ENCODE measurements at places on chromosomes 6 and 20.

- no peak for DNase-seq
These were observed 357.3 kb upstream of the JARID2 start for GRCh38 chr6:14888575-14889000.

DNA sequence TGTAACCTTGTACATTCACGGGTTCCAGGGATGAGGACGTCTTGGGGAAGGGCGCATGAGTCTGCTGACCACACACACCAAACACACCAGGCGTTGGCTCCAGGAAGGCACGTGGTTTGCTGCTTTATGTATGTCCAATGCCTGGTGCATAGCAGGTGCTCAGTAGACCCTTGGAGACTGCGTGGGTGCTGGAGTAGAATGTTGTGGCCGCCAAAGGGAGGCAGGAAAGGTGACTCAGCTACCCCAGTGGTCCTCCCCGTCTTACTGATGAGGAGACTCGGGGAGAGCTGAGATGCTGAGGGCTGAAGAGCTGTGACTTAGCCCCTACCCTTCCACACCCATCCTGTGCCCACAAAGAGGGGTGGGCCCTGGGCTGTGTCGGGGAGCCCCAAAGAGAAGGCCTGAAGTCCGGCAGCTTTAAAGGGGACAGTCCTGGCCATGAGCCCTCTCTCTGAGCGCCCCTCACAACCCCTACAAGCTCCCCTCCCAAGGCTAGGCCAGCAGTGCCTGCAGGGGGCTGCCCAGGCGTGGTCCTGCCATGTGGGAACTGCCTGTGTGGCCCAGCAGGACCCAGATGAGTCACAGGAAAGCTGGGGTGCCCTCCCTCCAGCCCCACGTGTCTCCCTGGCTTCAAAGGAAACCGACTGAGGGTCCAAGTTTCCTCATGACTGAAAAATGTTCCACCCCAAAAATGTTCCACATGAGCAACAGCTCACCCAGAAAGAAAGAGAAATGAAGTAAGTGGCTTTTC, 28.0 kb upstream of the PTGIS start:
- peak; percentile 73 for DNase-seq

GRCh38 chr6:158018851-158019361, 37.2 kb downstream of the SYNJ2 start:
- DNase-seq: peak; percentile 73

GRCh38 chr6:82371799-82372546, 8.4 kb downstream of the TPBG start:
- peak; percentile 89 for DNase-seq

GRCh38 chr6:136398453-136398852, 108.8 kb upstream of the BCLAF1 start:
- no peak for DNase-seq

- DNase-seq: no peak
These were observed 216.5 kb downstream of the TFAP2C start for GRCh38 chr20:56845546-56846086.

DNA sequence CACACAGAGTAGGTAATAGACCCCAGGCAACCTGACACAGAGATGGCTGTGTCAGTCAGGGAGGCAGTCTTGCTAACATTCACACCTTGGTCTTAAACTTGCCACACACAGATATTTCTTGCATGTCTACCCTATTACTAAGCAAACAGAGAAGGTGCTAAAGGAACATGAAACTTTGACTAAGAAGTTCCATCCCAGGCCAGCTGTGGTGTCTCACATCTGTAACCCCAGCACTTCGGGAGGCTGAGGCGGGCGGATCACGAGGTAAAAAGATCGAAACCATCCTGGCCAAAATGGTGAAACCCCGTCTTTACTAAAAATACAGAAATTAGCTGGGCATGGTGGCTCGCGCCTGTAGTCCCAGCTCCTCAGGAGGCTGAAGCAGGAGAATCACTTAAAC, 222.4 kb upstream of the JARID2 start:
- DNase-seq: no peak

GRCh38 chr6:134092449-134092848, 40.0 kb upstream of the SLC2A12 start:
- DNase-seq: no peak

DNA sequence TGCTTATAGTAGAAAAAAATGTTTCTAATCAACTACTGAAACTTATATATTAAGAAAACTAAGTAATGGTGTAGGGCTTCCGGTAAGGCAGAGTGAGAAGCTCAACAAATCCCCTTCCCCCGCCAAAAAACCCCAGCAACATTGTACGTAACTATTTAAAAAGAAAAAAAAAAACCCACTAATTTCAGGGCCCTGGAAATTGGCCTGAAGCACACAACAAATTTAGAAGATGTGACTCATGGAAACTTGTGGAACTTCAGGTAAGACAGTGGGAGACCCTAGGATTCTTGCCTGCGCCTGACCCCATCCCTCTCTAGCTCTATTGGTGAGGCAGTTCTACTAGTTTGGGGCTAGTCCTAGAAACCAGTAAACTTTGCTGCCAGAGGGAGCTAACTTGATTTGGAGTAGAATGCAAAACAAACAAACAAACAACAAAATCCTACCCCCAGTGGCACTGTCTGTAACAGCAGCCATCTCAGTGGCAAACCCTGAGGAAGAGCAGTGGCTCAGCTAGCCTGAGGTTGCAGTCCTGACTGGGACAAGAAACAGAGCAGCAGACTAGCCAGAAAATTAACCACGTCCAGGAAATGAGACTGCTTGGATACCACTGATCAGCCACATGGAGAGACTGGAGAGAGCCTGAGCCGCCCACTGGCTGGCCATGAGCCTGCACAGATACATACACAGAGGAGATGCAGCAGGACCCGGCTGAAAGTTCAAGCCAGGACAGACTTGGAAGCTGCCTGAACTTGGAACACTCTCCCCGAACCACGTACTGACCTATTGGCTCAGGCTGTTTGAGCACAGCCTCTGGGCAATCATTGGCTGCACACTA, 135.1 kb downstream of the TBXT start:
- peak; percentile 96 for DNase-seq

- DNase-seq: no peak
These were observed 23.1 kb downstream of the DNAH8 start for GRCh38 chr6:38738261-38738660.

- DNase-seq: no peak
These were observed 200.5 kb upstream of the FOXQ1 start for GRCh38 chr6:1111361-1111760.

GRCh38 chr6:53703047-53703446, 37.5 kb upstream of the KLHL31 start:
- DNase-seq: no peak

- DNase-seq: no peak
These were observed 21.8 kb downstream of the SERPINB6 start for GRCh38 chr6:2949536-2950083.

DNA sequence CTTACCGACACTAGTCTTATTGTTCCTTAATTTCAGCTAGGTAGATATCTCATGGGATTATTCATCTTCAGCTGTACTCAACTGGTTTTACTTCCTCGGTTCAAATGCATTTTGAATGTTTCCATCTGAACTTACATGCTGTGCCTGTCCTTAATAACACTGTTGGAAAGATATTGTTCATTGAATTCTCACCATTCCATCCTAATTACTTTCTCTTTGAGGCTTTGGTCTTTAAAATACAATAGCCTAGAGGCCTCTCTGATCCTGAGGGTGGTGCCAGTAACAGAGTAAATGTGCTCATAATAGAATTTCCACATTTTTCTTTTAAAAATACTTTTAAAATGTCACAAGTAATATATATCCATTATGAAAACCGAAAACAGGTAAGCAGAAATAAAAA, 54.0 kb downstream of the IL20RA start:
- no peak for DNase-seq

DNA sequence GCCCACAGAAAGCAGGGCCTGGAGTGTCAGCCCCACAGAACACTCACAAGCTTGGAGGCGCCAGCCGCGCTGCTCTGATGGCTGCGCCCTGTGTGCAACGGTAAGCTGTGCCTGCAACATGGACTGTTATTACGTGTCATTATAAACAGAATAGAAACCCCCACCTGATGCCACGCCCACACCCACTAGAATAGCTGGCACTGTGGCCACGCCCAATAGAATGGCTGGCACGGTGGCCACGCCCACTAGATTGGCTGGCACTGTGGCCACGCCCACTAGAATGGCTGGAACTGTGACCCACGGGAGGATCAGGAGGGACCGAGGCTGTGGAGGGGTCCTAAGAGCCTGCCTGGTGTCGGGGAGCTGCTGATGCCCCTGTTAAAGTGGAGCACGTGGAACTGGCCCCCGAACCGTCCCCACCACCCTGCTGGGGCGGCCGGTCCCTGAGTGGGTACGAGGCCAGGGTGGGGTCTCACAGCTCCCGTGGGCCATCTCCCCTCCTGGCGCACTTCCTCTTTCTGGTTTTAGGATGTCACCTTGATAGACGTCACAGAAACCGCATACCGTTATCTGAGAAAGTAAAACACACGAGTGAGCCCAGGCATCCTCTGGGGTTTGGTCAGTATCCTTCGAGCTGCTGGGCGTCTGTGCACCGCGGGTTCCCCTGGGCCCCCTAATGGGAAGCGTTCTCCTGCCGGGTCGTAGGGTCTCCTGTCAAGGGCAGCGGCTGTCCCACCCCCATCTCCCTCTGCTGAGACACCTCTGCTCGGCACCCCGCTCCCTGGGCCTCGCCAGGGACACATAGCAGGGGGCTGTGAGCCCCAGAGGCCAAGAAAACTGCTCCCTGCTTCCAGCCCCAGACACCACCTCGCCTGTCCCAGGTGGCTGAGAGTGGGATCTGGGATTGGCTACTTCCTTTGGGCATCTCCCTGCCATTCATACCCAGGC, 25.4 kb downstream of the SLC17A9 start:
- DNase-seq: no peak

DNA sequence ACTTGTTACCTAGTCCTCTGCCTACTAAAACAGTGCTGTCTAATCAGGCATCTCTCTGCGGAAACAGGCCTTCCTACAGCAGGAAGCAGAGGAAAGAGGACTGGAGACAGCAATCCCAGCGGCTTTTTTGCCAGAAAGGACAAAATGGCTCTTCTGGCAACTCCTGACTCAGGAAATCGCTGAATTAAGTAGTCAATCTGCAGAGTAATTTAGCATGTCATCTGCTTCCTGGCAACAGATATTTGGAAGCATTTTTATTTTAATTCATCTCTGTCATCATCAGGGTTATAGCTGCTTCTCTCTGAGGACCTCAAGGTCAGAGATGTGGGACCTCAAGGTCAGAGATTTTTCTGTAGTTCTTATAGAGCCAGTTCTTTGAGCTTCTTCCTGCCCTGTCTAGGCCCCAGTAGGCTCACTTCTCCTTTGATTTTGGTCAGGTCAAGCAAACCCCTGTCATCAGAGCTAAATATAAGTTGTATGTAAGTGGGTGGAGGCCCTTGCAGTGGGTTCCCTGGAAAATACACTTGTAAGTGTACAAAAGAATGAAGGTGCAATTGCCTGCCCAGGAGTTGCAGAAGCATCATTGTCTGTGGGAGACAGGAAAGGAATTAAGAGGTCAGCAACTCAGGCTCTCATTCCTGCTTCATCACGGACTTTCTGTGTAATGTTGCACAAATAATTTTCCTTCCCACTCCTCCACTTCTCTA, 229.4 kb downstream of the ALDH8A1 start:
- DNase-seq: peak; percentile 35

- no peak for DNase-seq
These were observed 47.8 kb downstream of the TFEB start for GRCh38 chr6:41687501-41688175.

GRCh38 chr6:7047128-7047527, 60.6 kb upstream of the RREB1 start:
- no peak for DNase-seq

GRCh38 chr20:62350629-62351422, 16.3 kb downstream of the LAMA5 start:
- DNase-seq: no peak

GRCh38 chr6:15462256-15462655, 200.6 kb downstream of the DTNBP1 start:
- DNase-seq: no peak

GRCh38 chr6:12223383-12223782, 66.8 kb upstream of the EDN1 start:
- DNase-seq: no peak

- DNase-seq: no peak
These were observed 251.6 kb downstream of the HACE1 start for GRCh38 chr6:104608101-104608500.

- peak; percentile 4 for DNase-seq
These were observed 212.4 kb downstream of the GRIK2 start for GRCh38 chr6:101605874-101606273.

- DNase-seq: peak; percentile 66
These were observed 11.2 kb downstream of the SLC35A1 start for GRCh38 chr6:87483929-87484328.

GRCh38 chr6:37696220-37696840, 1.4 kb downstream of the MDGA1 start:
- peak; percentile 38 for DNase-seq

GRCh38 chr20:52890130-52890529, 82.0 kb upstream of the TSHZ2 start:
- DNase-seq: no peak

- DNase-seq: peak; percentile 14
These were observed 54.5 kb downstream of the TMEM242 start for GRCh38 chr6:157268835-157269234.

GRCh38 chr6:137536104-137536773, 42.0 kb upstream of the OLIG3 start:
- DNase-seq: no peak

- DNase-seq: no peak
These were observed 27.1 kb downstream of the PDE10A start for GRCh38 chr6:165635965-165636364.

GRCh38 chr20:40980106-40980827, 48.4 kb upstream of the TOP1 start:
- DNase-seq: peak; percentile 67

GRCh38 chr20:13758884-13759283, 25.8 kb downstream of the ESF1 start:
- DNase-seq: no peak
